ENCODE measurements at places on chromosomes 11 and 22.

GRCh38 chr11:2092956-2093412 lies 46.2 kb downstream of the IGF2 start:
- peak; percentile 43 for DNase-seq

GRCh38 chr11:70628855-70629844 lies 230.8 kb downstream of the CTTN start:
- no peak for DNase-seq

- no peak for DNase-seq
Measured at GRCh38 chr11:75601494-75601893, 39.4 kb downstream of the SERPINH1 start.

DNA sequence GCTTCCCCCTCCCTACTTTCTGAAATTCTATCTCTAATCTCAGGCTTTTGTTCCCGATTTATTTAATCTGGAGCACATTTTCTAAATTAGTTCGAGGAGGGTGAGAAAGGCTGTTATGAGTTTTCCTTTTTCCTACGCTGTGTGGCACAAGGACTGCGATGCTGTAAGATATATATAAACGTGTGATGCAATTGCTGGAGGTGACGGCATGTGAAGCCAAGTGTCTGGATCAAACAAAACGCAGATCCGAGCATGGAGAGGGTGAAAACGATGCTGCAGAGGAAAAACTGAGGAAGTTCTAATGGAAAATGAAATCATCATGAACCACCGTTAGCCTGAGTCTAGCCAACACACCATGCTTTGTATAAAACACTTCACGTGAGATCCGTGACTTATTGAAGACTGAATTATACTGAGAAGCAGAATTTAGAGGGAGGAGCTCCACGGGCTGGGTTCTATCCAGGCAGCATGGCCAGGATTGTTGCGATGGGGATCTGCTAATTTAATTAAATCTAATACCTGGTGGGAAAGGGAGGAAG lies 4.4 kb downstream of the PKNOX2 start:
- no peak for DNase-seq

DNA sequence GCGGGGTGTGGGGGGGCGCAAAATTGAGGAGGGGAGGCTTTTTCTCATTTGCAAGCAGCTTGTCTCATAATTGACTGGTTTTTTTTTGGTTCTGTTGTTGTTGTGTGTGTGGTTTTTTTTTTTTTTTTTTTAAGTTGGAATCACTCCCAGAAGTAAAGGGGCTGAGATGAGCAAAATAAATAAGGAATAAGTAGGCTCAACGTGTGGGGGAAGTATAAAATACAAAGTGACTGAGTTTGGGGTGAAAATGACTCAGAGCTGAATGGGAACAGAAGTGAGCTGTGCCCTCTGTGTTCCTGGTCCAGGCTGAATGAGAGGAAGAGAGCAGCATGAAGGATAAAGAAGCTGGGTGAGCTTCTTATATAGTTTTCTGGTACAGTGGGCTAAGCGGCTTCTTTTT lies 90.0 kb downstream of the GRIK4 start:
- DNase-seq = peak; percentile 22

- DNase-seq = no peak
Measured at GRCh38 chr11:12154871-12155668, 44.7 kb downstream of the MICAL2 start.

- DNase-seq = no peak
Measured at GRCh38 chr11:106986261-106986660, 32.0 kb downstream of the GUCY1A2 start.

DNA sequence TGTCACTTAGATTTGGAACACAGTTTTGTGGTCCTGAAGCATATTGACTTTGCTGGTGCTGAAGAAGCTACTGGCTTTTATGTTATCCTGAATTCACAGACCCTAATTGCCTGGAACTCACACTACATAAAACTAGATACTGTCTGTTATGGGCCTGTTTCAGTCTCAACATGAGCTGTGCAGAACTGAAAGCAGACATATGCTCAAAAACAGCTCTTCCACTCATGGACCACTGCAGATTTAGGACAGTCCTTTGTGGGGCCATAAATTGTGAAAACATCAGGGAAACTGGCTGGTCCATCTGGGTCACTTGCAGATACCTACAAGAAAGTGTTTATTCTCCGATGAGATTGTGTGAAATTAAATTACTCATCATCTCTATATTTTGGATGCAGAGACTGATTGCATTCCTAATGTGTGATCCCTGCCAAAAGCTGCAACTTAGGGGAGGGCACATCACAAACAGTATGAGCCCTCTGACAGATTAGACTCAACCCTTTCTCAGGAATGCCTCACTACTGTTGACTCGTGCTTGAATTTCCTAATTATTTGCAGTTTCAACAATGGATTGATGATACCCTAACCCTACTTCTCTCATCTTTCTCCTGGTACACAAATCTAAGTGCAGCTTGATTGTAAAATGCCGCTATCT lies 10.2 kb upstream of the CLNS1A start:
- no peak for DNase-seq

- DNase-seq = no peak
Measured at GRCh38 chr11:108131993-108132392, 10.6 kb downstream of the ACAT1 start.

GRCh38 chr11:117900121-117900648 lies 23.7 kb upstream of the FXYD6 start:
- no peak for DNase-seq

- DNase-seq = no peak
Measured at GRCh38 chr11:113874581-113875233, 665 bp downstream of the USP28 start.

GRCh38 chr11:46896719-46897406 lies 21.5 kb downstream of the LRP4 start:
- no peak for DNase-seq

GRCh38 chr11:78261828-78262227 lies 73.1 kb downstream of the USP35 start:
- no peak for DNase-seq

DNA sequence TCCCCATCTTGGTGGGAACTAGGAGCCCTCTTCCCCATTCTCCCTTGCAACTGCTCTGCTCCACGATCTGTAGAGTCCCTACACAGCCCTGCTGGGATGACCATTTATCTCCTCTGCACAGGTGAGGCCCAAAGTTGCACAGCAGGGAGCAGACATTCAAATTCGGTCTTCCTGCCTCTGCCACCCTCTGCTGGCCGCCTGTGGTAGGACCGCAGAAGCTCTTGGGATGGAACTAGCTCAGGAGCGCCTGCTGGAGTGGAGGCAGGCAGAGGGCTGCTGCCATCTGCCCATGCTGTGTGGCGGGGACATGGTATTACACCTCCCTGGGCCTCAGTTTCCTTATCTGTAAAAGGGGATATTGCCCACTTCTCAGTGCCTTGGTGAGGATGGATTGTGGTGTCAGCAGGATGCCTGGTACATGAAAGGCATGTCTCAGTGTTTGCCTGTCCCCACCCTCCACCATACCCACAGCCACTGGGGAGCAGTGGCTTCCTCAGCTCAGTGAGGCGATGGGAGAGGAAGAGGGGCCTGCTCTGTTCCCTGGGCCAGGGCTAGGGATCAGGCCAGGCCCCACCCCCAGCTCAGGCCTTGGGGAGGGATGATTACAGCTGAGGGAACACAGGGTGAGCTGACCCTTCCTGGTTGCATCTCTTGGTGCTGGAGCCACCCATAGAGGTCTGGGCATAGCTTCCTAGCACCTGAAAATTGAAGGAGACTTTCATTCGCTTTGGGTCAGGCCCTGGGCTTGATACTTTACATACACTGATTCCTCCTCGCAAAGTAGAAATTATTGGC lies 11.3 kb upstream of the OMP start:
- DNase-seq = no peak

DNA sequence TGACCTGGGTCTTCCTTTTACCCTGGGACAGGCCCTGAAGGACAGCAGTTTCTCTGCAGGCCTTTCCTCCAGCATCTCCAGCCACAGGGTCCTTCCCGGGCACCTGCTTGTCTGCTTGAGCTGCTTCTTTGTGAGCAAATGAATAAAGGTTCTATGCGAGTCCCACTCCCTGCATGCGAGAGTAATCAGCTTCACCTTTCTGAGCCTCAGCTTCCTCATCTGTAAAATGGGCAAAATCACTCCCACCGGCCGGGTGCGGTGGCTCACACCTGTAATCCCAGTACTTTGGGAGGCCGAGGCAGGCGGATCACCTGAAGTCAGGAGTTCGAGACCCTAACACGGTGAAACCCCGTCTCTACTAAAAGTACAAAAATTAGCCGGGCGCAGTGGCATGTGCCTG lies 31.1 kb downstream of the IFT27 start:
- DNase-seq = no peak

DNA sequence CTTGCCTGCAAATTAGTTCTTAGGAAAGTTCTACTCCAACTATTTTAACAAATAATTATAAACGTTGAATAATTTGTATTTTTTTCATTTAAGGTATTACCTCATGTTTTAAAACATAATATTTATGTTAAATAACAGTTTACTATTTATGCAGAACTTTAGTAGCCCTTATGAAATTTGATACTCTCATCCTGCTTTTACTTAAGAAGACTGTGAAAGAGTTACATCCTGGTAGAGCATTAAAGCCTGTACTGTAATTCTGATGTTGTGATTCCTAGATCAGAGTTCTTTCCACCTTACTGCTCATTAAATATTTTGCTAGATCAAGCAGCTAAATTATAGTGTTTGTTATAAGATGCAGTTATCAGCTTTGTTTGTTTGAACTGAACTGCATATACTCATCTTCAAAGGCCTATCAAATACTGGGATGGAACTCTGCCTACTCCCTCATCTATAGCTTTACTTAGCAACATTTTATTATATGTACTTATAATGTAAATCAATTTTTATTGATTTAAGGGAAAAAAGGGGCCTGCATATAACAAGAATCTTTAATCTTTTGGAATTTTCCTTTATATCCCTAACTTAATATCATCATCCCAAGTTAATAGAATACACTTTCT lies 304.2 kb downstream of the DYNC2H1 start:
- DNase-seq = no peak

DNA sequence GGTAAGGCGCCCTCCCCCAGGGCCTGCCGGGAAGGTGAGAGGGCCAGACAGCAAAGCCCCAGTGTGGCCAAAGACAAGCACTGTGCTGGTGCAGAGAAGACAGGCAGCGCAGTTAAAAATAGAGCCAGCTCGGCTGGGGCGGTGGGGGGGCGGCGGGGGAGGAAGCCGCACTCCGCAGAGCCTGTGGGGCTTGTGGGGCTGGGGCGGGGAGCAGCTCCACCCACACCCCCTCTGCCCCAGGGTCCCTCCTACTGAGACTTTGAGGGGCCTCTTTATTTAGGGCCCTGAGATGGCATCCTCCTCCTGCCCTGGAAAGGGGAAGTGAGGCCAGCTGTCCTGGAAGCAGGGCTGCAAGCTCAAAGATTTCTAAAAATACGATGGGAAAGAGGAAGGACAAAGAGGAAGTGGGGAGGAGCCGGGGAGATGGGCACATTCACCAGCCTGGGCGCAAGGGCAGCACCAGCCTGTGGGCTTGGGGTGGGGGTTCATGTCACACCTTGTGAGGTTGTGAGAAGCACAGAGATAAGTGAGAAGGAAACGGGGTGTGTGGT lies 2.6 kb downstream of the CYTH4 start:
- no peak for DNase-seq

- no peak for DNase-seq
Measured at GRCh38 chr11:85718126-85718943, 32.3 kb upstream of the CCDC89 start.

DNA sequence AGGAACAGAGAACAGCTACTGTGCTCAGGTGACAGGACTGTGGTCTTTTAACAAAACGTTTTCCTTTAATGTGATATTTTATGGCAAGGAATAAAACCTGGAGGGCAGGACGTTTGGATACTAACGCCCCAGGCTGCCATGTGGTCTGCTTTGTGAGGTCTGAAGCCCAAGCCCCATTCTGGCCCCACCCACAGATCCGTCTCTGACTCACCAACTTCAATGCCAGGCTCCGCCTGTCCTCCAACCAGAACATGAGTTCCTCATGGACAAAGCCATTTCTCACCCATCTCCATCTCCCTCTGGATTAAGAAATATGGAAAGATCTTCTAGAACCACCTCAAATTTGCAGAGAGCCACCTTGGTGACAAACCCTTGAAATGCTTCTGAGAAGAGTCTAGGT lies 148.8 kb downstream of the CRYBB2 start:
- DNase-seq = peak; percentile 42

DNA sequence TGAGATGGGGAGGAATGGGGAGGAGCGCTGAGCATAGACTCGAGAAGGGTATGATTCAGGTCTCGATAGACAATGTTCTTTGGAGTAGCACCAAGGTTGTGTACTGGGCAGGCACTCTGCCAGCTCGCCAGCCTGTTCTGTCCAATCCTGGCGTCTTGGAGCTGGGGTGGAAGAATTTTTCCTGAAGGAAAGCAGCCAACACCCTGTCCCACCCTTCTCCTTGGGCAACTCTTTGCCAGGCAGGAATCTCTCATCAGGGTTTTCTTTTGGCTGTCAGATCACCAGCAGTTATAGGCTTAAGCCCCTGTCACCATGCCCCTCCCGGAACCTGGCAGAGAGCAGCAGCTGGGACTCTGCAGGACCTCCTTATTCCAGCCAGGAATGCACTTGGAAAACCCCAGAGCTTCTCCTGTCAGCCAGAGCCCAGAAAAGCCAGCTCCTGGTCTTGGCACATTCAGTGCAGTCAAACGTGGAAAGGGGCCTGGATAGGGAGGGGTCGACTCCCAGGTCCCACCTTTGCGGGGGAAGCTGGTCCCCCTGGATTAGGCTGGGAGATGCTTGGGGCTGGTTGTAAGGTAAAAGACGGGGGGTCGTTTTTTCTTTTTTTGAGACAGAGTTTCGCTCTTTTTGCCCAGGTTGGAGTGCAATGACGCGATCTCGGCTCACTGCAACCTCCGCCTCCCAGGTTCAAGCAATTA lies 14.4 kb upstream of the SPTBN2 start:
- DNase-seq = no peak

GRCh38 chr22:48368975-48369525 lies 1458.6 kb downstream of the BRD1 start:
- DNase-seq = no peak

DNA sequence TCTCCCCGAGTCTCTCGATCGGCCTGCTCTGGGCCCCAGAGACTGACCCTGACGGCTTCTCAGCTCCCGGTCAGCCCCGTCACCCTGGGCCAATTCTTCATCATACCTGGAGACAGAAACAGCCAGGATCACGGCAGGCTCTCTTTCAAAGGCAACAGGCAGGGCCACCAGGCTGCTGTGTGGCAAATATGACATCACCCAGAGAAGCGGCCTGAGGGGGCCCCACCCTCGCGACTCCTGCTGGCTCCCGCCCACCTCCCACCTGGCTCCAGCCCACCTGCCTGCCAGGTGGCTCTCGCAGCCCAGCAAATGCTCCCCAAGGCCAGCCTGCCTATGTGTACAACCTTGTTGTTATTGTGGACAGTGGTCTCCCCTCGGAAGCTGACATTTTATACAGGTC lies 24.9 kb upstream of the PACSIN2 start:
- DNase-seq = no peak

- no peak for DNase-seq
Measured at GRCh38 chr11:119615003-119615881, 113.8 kb downstream of the NECTIN1 start.

DNA sequence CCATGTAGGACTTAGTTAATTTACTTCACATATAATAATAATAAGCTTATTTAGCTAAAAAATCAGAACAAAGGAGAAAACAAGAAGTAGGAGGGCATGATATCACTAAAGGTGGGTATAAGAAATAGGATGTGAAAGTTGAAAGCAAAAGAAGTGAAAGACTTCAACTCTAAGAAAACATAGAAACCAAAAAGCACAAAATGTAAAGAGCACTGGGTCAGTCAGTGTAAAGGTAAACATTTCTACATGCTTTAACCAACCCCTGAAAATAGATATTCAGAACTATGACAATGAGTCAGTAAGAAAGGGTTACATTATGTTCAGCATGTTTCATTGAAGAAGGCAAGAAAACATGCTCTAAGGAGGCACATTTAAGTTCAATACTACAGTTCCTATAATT lies 298.8 kb downstream of the SWAP70 start:
- no peak for DNase-seq

GRCh38 chr11:47220401-47220821 lies 5.6 kb downstream of the DDB2 start:
- peak; percentile 53 for DNase-seq

Measured in skeletal muscle cell (primary cell).